Activated CD4-positive, alpha-beta T cell treated with anti-CD3 and anti-CD28 coated beads for 4 hours (primary cell): ENCODE measurements at places on chromosomes 16 and 17.
A peak's percentile ranks its signal among the peaks of the same experiment; 100 is the strongest.

GRCh38 chr17:49227436-49228261 lies 2.9 kb downstream of the PHOSPHO1 start:
- DNase-seq: peak; percentile 74

DNA sequence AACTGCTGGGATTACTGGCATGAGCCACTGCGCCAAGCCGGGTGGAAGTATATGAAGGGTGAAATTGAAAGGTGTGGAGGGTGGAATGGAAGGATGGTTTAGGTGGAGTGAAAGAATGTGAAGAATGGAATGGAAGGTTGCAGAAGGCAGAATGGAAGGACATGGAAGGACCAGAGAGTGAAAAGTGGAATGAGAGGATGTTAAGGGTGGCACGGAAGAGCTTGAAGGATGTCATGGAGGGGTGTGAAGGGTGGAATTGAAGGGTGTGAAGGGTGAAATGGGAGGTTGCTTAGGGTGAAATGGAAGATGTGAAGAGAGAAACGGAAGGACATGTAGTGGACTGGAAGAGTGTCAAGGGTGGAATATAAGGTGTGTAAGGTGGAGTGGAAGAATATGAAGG lies 16.2 kb downstream of the MIS12 start:
- no peak for DNase-seq

DNA sequence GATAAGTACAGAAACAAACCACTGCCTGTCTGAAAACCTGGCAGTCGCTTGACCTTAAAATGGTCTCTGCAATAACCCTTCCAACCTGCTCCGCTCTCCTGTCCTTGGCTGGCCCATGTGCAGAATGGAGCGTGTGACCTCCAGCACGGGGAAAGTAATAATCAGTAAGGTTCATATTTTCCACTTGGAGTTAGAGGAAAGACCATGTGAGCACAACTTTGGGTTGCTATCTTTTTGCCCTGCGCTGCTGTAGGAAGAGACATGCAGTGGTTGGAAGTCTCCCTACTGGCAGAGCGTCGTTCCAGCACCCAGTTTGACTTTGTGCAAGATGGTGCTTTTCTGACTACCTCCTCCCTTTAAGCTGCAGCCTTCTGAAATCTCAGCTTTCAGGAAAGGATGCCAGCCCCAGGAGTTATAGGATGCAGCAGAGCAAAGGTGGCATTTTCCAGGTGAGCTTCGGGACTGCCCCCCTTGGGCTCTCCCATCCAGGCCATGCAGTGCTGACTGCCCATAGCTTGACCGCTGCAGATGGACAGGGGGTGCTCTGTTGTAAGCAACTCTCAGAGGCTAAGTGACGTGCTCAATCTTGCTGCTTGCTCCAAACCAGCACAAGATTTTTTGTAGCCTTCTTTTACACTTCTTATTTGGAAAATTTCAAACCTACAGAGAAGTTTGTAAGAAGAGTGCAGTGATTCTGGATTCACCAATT lies 110.7 kb upstream of the NOL11 start:
- no peak for DNase-seq

GRCh38 chr17:5413682-5414081 lies 5.8 kb downstream of the NUP88 start:
- no peak for DNase-seq

- DNase-seq: no peak
Observed at GRCh38 chr16:85541980-85542900, 70.9 kb upstream of the GSE1 start.

GRCh38 chr17:76467366-76467765 lies at the start of gene AANAT:
Gene AANAT (plus strand): TSS chr17:76467603. CDS start chr17:76468747, 1,144 bp downstream.
- no peak for DNase-seq

DNA sequence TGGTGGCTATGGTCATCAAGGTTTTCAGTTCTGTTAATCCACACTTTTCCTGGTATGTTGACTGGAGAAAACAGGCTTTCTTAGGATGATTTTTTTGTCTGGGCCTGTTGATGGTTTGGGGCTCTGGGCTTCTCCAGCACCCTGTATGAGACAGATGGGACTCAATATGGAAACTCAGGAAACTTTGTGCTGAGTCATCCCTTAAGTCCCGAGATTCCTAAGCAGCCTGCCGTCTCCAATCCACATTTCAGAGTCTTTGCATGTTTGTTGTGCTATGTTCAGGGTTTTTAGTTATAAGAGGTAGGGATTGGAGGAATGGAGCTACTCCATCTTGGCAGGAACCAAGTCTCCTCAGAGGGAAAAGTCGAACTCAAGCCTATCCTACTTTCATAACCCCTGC lies 253.3 kb upstream of the FOXF1 start:
- no peak for DNase-seq

DNA sequence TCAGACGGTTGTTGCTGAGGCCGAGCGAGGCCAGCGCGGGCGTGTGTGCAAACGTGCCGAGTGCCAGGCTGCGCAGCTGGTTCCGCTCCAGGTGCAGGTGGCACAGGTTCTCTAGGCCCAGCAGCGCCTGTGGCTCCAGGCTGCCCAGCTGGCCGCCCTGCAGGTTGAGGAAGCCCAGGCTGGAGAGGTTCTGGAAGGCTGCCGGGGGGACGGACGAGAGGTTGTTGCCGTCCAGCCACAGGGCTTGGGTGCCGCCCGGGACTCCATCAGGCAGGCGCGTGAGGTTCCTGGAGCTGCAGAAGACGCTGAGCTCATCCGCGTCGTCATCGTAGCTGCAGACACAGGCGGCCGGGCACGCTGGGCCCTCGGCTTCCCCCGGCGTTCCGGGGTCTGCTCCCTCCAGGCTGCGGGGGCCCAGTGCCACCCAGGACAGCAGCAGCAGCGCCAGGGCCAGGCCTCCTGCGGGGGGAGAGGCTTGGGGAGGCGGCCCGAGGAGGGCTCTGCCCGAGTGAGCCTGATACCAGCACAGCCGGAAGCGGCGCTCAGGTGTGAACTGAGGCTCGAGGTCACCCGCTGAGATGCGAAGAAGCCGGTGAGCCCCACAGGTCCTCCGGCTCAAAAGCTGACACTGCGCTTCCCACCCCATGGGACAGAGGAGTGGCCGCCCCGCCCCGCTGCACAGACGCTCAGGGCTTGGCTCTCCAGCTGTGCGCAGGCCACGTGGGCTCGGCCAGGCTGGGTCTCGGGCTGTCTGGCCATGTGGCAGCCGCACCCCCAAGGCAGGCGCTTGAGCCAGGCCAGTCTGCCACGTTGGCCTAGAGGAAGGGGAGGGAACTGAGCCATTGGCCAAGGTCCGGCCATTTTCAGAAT lies 1.3 kb downstream of the IGFALS start:
- DNase-seq: no peak

GRCh38 chr17:3851461-3852100 lies 5.5 kb upstream of the NCBP3 start:
- no peak for DNase-seq

- no peak for DNase-seq
Observed at GRCh38 chr17:44213403-44214229, 5.9 kb downstream of the UBTF start.

GRCh38 chr16:25219070-25219737 lies 2.5 kb downstream of the AQP8 start:
- DNase-seq: no peak

GRCh38 chr16:50449800-50450199 lies 81.0 kb upstream of the BRD7 start:
- no peak for DNase-seq

DNA sequence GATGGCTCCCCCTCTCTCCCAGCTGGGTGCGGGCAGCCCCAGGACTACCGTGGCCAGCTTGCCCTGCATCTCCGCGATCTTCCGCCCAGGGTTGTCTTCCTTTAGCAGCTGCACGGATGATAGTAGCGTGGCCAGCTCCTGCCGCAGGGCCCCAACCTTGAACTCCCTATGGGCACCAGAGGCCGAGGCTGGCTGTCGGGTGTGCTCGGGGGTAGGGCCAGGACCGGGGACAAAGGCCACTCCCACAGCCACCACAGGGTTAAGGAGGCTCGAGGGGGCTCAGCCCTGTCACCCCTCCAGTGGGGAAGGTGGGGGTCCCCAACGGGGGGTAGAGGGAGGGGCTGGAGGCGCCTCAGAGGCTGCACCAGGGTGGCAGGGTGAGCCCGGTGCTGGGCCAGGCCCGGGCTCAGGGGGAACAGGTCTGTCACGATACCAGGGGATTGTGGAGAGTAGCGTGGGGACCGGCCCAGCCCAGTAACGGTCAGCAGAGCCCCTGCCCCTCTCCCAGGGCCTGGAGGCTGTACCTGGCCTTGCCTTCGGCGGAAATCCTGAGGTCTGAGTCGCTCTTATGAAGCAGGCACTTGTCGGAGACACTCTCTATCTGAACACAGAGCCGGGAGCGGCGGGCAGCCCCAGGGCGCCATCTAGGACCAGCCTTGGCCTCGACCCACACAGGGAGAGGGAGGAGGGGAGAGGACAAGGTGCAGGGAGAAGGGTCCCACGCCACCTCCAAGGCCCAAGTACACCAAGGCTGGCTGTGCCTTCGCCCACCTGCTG lies 5.2 kb downstream of the PERCC1 start:
- DNase-seq: no peak

GRCh38 chr16:73037331-73037745 lies 10.6 kb downstream of the ZFHX3 start:
- no peak for DNase-seq

DNA sequence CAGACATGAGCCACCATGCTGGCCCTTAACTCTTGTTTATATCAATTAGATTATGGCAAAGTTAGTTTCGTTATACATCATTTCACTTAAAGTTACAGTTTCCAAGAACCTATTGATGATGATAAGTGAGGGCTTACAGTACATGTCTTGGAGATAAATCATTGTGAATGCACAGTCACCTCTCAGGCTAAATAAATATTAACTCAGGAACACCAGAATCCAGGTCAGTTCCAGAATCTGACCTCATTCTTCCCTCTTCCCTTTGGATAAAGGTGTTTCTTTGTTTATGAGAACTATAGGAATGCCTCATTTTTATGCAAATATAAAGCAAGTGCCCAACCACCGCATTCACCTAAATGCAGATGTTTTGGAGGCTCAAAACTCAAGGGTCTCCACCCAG lies 48.4 kb upstream of the CRYM start:
- DNase-seq: no peak

GRCh38 chr16:68823401-68824135 lies 19.8 kb upstream of the TANGO6 start:
- no peak for DNase-seq

DNA sequence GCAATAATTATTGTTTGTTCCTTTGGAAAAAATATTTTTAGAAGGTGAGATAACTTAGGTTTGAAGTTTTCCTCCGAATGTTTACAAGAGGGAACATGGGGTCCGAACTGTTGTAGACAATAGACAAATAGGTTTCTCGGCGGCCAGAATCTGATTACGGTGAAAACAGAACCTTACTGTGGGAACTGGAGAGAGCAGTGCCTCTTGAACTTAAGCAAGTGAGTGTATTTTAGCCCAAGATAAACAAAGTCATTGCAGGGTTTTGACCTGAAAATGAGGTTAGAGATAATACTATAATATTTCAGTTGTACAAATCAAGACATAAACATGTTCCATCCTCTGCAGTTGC lies 134.7 kb downstream of the ABCA8 start:
- no peak for DNase-seq

DNA sequence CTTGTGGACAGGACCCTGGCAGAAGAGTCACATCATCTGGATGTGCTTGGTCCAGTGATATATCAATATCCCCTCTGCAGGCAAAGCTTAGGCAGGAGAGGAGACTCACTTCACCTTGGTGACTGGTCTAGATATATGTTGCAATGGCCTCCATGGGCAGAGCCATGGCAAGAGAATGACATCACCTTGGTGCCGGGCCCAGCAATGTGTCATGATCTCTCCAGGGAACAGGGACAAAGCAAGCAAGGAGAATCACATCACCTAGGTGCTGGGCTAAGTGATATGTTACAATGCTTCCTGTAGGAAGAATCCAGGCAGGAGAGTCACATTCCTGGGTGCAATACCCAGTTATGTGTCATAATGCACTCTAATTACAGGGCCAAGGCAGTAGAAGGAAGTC lies 2106.2 kb downstream of the TP53TG3F start:
- DNase-seq: no peak

DNA sequence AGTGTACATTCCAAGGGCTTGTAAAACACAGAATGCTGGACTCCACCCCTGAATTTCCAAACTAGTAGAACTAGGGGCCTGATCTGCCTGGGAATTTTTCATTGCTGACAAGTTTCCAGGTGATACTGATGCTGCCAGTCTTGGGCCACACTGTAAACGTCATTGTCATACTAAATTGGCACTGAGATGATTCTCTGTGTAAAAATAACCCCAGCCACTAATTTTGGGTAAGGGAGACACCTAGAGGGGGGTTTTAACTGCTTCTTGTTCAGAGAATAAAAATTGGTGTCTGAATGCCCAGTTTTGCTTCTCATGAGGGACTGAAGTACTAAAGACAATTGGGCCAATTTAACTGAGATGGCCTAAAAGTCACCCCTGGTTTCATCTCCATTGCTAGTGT lies 5.0 kb upstream of the CDH13 start:
- DNase-seq: no peak

GRCh38 chr16:53925526-53925925 lies 221.6 kb downstream of the FTO start:
- no peak for DNase-seq

DNA sequence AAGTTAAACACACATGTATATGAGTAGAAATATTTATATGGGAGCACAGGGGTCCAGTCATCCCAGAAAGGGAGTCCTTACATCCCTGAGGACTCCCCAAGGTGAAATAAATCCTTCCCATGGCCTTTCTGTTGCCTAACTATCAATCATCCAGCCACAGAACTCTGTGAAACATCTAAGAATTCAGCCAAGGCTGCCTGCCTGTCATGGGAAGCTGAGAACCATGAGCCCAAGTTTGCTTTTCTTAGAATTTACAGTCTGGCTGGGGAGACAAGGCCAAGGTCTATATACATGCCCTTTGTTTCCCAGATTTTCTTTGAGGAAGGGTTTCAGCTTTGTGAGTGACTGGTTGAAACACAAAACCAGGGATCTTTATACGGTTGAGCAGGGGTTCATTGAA lies 15.8 kb downstream of the MYL4 start:
- DNase-seq: no peak

DNA sequence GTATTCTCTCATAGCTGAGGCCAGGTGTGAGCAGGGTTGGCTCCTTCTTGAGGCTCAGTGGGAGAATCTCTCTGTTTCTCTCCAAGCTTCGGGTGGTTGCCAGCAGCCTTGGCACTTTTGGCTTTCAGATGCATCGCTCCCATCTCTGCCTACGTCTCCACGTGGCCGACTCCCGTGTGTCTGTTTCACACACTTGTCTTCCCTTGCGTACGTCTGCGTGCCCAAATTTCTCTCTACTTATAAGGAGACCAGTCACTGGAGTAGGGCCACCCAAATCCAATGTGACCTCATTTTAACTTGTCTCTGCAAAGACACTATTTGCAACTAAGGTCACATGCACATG lies 14.7 kb downstream of the OSBPL7 start:
- DNase-seq: no peak

- DNase-seq: no peak
Observed at GRCh38 chr17:37737971-37738370, 6.9 kb downstream of the HNF1B start.

DNA sequence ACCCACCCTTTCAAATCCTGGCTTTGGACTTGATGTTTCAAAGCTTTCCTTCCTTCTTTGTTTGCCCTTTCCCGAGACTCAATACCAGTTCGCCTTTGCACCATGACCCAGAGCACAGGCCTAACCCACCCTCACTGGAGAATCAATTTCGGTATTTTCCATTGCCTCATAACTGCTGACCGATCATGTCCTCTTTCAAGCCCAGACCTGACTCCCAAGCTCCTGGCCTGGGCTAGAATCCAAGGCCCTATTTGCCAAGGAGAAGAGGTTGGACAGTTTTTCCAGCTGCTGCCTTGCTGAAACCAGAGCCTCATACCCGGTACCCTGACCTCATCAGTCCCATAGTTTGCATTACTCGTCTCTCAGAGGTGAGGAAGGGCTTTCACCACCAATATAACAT lies 35.3 kb upstream of the HELZ start:
- no peak for DNase-seq

GRCh38 chr16:79089735-79090284 lies 510.7 kb downstream of the MAF start:
- peak; percentile 54 for DNase-seq
